Kidney tubule cell (primary cell): ENCODE measurements at places on chromosomes 5 and 9.

- peak; percentile 7 for DNase-seq
Measured at GRCh38 chr5:152378730-152379129, 26.3 kb downstream of the NMUR2 start.

DNA sequence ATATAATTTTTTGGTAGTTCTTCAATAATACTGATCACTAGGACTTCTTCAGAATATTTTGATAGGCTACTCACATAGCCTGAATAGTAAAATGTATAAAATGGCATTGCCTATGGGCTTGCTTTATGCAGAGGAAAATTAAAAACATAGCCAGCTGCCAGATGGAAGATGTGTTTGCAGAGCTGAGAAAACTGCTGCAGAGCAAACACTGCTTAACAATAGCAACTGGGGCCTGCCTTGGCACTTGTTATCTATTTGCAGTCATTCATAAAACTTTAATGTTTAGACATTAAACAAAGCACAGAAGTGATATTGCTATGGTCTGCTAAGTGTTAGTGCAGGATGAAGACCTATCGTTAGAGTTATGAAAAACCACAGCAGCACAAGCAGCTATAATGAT lies 151.5 kb upstream of the SMC2 start:
- DNase-seq, result no peak

DNA sequence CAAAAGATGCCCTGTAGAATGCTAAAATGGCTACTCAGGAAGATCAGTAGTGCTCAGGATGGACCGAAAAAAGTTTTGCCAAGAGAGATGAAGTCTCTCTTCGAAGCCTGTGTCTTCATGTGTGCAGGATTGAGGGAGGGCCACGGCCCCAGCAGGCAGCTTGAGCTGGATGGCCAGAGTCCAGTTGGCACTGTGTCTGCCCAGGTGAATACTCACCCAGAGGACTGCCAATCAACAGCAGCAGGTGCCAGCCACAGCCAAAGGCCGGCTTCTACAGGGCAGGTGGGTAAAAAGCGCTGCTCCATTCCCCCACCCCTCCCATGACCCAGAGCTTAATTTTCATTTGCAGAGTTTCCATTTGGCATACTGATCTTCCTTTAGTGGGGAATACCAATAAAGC lies 287.9 kb upstream of the ZNF608 start:
- DNase-seq, result no peak

GRCh38 chr5:131262953-131263541 lies 806 bp upstream of the CDC42SE2 start:
- peak; percentile 26 for DNase-seq

DNA sequence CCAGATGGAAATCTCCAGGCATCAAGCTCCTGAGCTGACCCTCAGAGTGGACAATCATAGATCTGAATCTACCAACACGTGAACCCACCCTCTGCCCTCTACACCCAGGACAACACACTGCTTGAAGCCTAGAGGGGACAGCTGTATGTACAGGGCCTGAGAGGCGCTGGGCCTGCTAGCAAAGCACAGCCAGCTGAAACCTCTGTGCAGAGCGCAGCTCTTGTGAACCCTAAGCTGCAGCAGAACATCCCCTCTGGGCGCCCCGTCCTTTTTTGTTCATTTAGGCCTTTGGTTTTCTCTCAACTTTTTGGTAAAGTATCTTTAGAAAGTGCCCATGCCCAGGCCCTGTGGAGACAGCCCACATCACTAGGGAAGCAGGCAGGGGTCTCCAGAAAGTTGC lies 62.4 kb upstream of the SPTLC1 start:
- no peak for DNase-seq

GRCh38 chr5:58066557-58066956 lies 393.3 kb downstream of the PLK2 start:
- DNase-seq, result no peak

DNA sequence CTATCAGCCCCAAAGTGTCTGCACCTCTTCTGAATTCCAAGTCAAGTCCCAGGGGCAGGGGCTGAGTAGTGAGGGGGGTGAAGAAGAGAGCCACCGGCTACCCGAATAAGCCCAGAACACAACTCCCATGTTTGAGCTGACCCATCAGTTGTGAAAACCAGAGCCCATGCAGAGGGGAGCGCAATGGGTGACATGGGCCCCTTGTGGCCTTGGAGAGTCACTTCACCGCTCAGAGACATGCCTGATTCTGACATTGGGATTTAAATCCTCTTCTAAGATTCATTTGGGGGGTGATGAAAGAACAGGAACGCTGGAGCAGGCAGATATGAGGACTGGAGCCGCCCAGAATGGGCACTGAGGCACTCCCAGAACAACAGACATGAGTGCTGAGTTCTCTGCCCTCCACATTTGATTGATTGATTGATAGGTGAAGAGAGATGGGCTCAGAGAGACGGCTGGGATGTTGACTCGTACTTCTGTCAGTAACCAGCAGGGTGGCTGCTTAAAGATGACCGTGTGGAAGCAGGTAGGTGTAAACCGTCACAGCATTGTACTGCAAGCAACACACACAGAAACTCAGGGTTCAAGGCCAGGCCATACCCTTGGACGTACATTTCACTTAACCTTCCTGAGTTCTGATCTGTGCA lies 74.3 kb downstream of the GPR21 start:
- DNase-seq, result no peak

- DNase-seq, result no peak
Measured at GRCh38 chr5:71976449-71976848, 130.8 kb upstream of the MAP1B start.

GRCh38 chr9:126236273-126236672 lies 90.4 kb upstream of the MVB12B start:
- no peak for DNase-seq

DNA sequence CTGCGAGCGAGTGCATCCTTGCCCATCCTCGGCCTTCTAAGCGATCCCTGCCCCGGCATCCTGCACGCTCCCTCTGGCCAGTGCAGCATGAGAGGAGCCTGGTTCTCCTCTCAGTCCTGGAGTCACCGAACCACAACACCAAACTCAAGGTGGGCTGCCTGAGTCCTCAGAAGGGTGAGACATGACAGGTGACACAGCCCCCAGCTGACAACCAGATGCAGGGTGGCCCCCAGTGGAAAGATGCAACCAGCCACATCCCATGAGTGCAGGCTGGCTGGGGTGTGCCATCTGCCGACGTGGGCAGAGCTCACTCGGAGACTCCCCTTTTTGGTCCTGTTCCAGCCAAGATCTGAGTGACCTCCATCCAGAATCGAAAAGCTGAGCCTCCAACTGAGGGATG lies 58.4 kb downstream of the COL23A1 start:
- DNase-seq, result no peak

DNA sequence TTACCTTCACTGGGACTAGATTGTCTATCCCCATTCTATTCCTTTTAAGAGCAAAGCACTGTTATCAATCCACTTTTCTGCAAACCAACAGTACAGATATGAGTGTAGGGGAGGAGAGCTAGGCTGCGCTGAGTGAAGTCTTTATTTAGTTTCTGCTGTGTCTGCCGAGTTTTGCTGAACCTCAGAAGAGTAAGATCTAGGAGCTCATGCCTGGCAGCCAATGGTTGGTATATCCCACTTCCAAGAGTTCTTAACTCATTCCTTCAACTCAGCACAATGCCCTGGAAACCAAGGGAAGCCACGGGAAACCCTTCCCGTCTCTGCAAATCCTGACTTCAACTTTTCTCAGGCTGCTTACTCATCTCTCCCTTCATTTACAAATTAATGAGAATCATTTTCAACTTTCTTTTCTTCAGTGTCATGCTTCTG lies 58.0 kb upstream of the JAK2 start:
- no peak for DNase-seq

DNA sequence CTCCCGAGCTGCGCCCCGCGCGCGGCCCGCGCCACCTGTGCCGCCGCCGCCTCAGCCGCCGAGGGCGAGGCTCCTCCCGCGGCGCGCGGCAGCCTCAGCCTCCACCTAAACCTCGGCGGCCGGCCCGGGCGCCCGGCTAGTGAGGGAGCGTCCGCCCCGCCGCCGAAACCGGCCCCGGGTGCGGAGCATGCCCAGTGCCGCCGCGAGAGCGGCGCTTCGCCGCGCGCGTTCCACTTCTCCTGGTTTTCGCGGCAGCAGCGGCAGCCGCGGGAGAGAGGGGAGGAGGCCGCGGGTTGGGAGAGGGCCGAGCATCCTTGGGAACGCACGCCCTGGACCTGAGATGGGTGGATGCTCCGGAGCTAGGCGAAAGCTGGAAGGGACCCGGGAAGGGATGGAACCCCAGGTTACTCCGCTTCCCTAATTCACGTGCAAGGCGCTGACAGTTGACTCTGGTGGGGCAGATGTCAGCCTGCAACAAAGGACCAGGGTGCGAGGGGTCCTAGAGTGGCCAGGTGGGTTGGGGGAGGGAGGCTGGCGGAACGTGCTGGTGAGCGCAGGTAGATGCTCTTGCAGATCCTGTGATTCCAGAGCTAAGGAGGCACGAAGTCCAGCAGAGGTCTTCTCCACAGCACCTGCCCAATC lies at the start of gene CTNND2:
TSS of gene CTNND2 (minus strand) at position 182 of the 642 bp plus-strand sequence. CDS start 593 bp downstream, outside the sequence.
- DNase-seq, result peak; percentile 34

- DNase-seq, result no peak
Measured at GRCh38 chr9:130782886-130783530, 52.0 kb upstream of the ABL1 start.

DNA sequence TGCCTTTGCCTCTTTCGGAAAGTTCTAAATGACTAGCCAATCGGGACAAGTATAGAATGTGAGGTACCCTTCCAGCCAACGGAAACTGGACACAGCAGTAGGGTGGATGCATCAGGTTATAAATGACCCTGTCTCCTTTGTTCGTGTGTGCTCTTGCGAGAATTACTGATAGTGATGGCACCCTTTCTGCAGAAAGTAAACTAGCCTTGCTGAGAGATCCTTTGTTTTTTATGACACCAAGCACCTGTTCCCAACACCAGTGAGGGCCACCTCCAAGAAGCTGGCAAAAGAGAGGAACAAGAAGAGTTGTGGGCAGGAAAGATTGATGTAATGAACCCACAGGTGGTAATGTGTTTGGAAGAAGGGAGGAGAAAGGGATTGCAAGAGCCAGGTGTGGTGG lies 42.8 kb upstream of the FABP6 start:
- DNase-seq, result no peak

- no peak for DNase-seq
Measured at GRCh38 chr5:77427998-77428397, 64.1 kb downstream of the WDR41 start.

- no peak for DNase-seq
Measured at GRCh38 chr5:153347611-153348010, 142.9 kb upstream of the GRIA1 start.

GRCh38 chr5:81626524-81626923 lies 124.4 kb downstream of the SSBP2 start:
- DNase-seq, result peak; percentile 92

DNA sequence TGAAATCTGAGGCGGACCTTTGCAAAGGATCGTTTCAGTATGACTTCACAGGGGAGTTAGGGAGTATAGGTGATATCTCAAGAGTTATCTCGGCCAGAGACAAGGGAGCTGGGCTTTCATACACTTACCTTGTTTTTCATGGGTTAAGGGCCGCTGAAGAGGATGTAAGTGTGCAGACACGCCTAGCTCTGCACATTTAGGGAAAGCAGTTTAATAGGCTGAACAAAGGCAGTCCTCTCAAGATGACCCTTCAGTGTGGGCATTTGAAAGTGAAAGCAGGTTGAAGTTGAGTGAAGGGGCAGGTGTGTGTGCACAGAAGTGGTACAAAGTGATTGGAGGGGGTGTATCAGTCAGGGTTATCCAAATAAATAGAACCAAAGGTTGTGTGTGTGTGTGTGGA lies 33.1 kb upstream of the PRXL2C start:
- no peak for DNase-seq

DNA sequence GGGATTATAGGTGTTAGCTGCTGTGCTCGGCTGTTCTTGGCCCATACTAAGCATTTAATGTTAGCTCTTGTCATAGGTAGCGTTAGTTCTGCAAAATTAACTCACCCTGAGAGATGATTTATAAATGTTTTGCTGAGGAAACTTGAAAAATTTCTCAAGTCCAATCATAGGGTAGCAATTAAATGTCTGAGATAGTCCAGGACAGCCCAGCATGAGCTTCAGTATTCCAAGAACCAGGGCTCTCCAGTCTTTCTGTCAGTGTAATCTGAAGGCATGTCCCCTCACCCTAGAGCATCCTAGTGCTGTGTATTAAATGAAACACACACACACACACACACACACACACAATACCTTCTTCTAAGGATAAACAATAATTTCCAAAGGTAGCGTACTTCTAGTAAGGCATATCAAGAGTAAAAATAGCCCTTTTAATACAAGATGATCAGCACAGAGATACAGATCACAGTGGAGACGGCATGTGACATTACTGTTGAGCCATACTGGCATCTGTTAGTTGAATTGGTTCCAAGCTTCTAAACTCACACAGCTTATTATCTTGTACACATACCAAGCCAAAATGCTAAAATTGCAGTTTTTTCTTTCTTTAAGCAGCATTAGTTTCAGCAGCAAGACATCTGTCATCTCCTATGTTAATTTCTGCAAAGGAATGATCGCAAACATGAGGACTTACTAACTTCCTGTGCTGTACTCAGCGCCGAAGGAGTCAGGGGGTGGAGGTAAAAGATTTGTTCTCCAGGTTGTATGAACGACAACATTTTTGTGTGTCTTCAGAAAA lies 46.3 kb upstream of the JMY start:
- no peak for DNase-seq
